NCI-H1694 treated with DMSO at 0.1 percent for 48 hours (cell line): ENCODE measurements at places on chromosomes 3 and 15.

- DNase-seq, result no peak
These were observed 81.4 kb downstream of the PGPEP1L start for GRCh38 chr15:98926236-98926635.

GRCh38 chr3:46400000-46400734 lies 6.7 kb downstream of the CCR5AS start:
- no peak for DNase-seq

DNA sequence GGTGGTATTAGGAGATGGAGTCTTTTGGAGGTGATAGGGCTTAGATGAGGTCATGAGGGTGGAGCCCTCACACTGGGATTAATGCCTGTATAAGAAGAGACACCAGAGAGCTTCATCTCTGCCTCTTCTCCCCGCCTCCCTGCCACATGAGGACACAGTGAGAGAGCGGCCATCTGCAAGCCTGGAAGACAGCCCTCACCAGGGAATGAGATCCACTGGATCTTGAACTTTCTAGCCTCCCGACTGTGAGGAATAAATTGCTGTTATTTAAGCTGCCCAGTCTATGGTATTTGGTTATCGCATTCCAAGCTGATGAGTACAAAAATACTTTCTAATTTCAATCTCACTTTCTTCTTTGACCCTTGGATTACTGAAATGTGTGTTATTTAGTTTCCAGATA lies 121.4 kb downstream of the OCA2 start:
- DNase-seq, result no peak

DNA sequence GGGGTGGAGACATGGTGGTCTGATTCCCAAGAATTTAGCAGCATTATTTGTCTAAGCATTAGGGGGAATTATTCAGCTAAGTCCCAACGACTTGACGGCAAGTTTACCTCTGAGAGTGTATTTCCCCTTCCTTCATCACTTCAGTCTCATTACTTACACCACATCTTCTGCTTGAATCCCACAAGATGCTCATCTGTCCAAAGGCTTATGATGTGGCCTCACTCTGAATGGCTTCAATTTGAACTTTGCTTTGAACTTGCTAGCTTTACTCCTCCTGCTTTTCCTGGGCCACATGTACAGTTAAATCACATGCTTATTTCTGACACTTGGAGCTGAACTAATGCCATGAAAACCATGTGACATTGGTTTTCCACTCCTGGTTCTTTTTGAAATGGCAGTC lies 231.3 kb upstream of the SATB1 start:
- DNase-seq, result no peak

GRCh38 chr3:78267235-78267634 lies 1227.3 kb downstream of the ROBO2 start:
- DNase-seq, result no peak

GRCh38 chr3:155313300-155313699 lies 19.8 kb upstream of the STRIT1 start:
- DNase-seq, result no peak

- DNase-seq, result no peak
These were observed 35.4 kb downstream of the SMARCC1 start for GRCh38 chr3:47746264-47746663.

- no peak for DNase-seq
These were observed 70.5 kb upstream of the PPIB start for GRCh38 chr15:64233299-64233698.

DNA sequence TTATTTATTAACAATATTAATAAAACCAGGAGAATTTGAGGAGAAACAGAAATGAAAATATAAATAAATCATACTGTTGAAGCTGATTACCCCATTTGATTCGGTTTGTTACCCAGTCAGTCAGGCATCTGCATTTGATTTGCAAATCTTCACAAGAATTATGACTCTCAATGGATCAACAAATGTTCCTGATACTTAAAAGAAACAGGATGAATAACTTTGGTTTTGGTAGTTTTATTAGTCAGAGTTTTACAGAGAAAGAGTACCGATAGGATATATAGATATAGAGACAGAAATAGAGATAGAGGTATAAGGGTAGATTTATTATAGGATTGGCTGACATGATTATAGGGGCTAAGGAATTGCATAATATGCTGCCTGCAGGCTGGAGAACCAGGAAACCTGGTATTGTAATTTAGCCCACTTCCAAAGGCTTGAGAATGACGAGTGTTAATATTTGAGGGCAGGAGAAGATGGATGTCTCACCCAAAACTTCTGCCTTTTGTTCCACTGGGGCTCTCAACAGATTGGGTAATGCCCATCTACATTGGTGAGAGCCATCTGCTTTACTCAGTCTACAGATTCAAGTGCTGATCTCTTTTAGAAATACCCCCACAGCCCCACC lies 241.6 kb upstream of the COL8A1 start:
- no peak for DNase-seq

GRCh38 chr3:58693940-58694850 lies 27.6 kb upstream of the FAM3D start:
- DNase-seq, result no peak

- DNase-seq, result no peak
These were observed 194.7 kb downstream of the SV2B start for GRCh38 chr15:91294795-91295194.

DNA sequence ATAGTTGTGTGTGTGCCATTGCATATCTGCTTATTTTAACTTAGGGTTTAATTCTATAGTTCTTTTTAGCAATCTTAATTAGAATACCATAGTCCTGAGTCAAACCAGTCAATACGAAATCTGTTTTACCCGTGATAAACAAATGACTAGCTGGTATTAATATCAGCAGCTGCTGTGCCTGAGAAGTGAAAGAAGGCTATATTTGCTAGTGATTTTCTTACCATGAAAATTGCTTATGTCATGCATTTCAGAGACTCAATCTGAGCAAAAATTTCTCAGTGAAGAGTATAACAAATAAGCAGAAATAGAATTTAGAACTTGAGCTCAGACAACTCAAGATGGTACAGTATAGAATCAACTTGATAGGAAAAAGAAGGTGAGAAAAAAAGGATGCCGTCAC lies 820.4 kb downstream of the NAALADL2 start:
- no peak for DNase-seq

- DNase-seq, result no peak
These were observed 68.0 kb upstream of the PTPRG start for GRCh38 chr3:61493339-61493738.

DNA sequence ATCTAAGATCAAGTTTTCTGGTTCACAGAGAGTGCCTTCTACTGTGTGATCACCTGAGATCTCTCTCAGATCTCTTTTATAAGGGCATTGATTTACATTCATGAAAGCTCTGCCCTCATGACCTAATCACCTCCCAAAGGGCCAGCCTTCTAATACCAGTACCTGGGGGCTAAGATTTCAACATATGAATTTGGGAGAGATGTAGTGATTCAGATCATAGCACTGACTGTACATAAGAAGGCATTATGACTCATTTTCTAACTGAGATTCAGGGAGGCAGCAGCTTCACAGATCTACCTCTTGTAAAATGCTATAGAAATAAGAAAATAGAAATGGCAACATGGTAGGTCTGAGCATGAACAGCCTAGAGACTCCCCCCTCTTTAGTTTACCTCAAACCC lies 39.6 kb downstream of the VGLL3 start:
- DNase-seq, result no peak

DNA sequence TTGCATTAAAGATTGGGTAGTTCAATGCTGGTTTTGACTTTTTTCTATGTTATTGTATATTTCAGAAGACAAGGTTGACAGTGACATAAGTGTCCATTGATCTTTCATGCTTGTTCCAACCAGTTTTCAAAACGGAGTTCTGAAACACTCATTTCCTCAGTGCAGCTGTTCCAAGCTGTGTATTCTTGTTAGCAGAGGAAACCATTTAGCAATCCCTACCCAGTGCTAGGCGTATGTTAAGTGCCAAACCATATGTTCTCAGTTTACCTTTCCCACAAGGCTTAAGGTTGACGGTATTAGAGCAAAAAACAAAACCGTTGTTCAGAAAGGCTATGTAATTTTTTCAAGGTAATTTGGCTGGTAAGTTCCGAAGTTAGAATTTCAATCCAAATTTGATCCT lies 9.1 kb downstream of the ATOSA start:
- peak; percentile 61 for DNase-seq

DNA sequence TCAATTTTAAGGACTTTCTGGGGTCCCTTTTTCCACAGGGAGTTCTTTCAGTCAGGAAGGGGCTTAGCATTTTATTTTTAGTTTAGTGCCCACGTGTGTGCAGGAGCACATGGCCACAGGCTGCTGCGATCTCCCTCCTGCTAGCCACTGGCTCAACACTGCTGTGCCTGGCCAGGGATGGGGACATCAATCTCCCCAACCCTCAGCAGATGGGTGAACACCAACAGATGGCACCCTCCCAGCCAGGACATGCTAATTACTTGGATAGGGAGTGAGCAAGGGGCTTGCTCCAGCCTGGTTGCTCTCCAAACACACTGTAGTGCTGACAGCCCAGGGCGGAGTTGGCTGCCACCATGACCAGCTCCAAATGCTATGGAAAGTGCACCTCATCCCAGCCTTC lies 7.4 kb upstream of the RIOX2 start:
- peak; percentile 60 for DNase-seq

DNA sequence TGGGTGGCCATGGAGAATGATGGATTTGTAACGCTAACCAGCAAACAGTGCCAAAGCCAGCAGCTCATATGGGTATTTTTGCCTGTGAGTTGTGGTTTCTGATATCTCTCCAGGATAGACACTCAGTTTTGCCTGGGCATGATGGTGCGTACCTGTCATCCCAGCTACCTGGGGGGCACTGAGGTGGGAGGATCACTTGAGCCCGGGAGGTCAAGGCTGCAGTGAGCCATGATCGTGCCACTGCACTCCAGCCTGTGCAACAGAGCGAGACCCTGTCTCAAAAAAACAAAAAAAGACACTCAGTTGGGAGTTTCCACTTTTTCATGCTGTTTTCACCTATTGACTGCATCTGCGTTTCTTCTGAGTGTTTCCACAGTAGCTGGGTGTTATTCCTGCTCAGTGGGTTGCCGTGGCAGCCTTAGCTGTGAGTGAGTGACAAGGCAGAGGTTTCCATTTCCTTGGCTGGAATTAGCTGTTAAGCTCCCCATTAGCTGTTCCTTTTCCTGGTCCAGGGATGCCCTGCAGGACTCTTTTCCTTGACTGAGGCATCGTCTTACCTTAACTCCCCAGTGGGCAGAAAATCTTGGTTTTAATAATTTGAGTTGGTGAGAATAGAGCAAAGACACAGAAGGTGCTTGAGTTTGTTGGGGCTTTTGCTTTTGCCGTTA lies 14.2 kb upstream of the RPP14 start:
- DNase-seq, result no peak

DNA sequence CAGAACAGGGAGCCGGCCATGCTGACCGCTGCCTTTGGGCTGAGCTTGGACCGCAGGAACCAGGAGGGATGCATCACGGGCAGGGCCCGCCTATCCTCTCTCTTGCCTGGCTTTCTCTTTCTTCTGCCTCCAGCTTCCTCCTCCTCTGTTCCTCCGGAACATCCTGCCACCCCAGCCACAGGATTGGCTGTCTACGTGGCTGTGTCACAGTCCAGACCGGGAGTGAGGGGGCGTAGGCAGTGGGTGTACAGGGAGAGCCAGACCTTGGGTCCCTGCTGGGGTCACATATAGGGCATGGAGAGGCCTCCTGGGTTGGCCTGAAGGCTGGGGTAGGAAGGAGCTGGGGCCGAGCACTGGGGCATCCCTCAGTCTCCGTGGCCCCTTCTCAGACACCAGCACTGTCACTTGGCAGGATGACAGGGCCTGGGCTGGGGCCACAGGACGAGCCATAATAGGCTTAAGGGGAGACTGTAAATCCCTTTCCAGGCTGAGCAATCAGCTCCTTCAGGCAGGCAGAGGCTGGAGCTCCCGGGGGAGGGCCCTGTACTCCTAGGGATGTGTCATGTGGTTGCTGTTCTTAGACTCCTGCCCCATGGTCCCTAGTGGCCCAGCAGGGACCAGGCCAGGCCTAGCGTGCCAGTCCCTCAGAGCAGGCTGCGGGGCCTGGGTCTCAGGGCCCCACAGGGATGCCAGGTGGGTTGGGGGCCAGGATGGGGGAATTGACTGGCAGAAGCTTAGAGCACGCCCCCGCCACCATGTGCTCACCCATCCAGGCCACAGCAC lies 25.4 kb downstream of the LINGO1 start:
- DNase-seq, result no peak
